ENCODE measurements at places on chromosomes 1 and 21. TPM values are rescaled to one million over a fixed set of nuclear protein-coding genes. Genes with fewer than 3 reads are reported as not detected.

WNT9A gene
- total RNA-seq = 0.99 TPM

B3GALT5 gene
- total RNA-seq = not detected

KRTAP21-3 gene
- not detected for total RNA-seq

WLS gene
- total RNA-seq = 27.3 TPM

SH2D1B gene
- under 0.01 TPM for total RNA-seq

CYP2J2 gene
- total RNA-seq = 0.09 TPM

ADGRB2 gene
- 11.3 TPM for total RNA-seq
